ENCODE measurements at places on chromosomes 2 and 18.

GRCh38 chr2:226652369-226652768 is 147.3 kb downstream of the IRS1 start:
- no peak for DNase-seq

GRCh38 chr18:62715759-62716615 is 646 bp downstream of the PHLPP1 start:
- DNase-seq, result peak; percentile 54

- DNase-seq, result no peak
Observed at GRCh38 chr2:156652691-156653090, 216.5 kb downstream of the GPD2 start.

GRCh38 chr18:56727399-56727798 is 76.2 kb downstream of the WDR7 start:
- DNase-seq, result peak; percentile 15

GRCh38 chr18:25873833-25874232 is 216.6 kb downstream of the SS18 start:
- DNase-seq, result no peak

- DNase-seq, result no peak
Observed at GRCh38 chr2:216109962-216110614, 940 bp downstream of the XRCC5 start.

GRCh38 chr2:189819297-189819704 is 35.1 kb downstream of the PMS1 start:
- DNase-seq, result no peak

- DNase-seq, result no peak
Observed at GRCh38 chr2:120612931-120613330, 122.7 kb upstream of the GLI2 start.

- DNase-seq, result no peak
Observed at GRCh38 chr2:43754180-43754579, 19.7 kb upstream of the DYNC2LI1 start.

DNA sequence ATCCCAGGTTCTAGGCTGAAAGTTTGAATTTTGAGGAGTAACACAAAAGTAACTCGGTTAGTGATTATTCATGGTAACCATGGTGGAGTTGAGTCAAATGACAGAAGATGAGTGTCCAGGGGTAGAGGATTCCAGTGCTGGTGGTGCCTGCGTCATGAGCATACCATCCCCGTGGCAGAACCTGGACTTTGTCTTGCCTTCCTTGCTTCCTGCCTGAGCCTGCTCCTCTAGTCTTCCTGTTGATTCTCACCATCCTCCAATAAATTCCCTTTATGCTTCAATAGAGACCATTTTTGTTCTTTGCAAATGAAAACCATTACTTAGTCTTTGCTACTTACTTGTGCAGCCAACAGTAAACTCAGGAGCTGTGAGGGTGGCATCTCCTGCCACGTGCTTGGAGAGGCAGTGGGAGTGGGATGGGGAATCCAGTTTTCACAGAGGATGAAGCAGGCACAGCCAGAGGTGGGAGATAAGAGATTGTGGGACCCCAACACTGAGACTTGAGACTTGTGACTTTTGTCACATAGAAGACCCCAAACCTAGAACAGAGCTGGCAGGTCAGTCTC is 4.1 kb upstream of the YES1 start:
- no peak for DNase-seq

GRCh38 chr18:9066358-9066757 is 36.1 kb upstream of the NDUFV2 start:
- DNase-seq, result no peak

DNA sequence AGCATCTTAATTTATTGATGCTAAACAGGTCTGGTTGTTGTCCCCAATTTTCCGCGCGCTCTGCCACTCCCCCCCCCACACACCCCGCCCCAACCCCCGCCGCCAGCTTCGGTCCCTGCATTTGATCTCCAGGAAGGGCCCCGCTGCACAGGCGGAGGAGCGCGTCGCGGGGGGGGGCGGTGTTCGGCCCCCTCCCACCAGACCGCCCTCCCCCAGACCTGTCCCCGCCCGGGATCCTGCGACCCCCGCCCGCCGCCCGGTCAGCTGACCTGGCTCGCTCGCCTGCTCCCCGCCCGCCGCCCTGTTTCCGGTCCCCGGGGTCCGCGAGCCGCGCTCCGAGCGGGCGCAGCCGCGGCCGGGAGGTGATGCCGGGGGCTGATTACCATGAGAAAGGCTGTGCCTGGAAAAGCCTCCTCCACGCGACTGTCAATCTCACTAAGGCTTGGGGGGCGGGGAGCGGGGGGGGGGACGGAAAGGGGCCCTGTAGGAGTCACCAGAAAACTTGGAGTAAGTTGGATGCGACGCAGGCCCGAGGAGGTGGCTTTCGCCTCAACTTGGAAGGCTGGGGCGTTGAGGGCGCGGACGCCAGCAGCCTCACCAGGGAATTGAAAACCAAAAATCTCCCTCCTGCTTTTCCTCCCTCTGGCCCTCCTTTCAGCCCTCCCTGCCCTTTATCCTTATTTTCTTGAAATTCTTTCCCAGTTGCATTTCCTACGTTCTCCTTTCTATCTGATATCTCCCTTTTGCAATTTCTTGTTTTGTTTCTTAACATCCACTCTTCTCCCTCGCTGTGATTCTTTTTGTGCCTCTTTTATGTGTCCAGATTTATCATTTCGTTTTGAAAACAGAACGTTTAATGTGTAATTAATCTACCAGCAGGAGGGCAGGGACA is 4.4 kb upstream of the ZEB2 start:
- no peak for DNase-seq

Measured in activated naive CD4-positive, alpha-beta T cell treated with anti-CD3 and anti-CD28 coated beads, Interleukin-2, amount 50 U/mL, for 16 hours (primary cell).